Right renal cortex interstitium (tissue), 3 donors: ENCODE measurements at places on chromosomes 1 and 21. TPM values are rescaled to one million over a fixed set of nuclear protein-coding genes. Genes with fewer than 3 reads are reported as not detected.

CFH gene
- polyA plus RNA-seq = 32.9 TPM

CD48 gene
- polyA plus RNA-seq = 2.3 TPM

- DNase-seq = no peak
Observed at GRCh38 chr1:21899987-21900386, 37.1 kb downstream of the HSPG2 start.

- DNase-seq = no peak
Observed at GRCh38 chr1:192067360-192067759, 90.9 kb upstream of the RGS18 start.

DNA sequence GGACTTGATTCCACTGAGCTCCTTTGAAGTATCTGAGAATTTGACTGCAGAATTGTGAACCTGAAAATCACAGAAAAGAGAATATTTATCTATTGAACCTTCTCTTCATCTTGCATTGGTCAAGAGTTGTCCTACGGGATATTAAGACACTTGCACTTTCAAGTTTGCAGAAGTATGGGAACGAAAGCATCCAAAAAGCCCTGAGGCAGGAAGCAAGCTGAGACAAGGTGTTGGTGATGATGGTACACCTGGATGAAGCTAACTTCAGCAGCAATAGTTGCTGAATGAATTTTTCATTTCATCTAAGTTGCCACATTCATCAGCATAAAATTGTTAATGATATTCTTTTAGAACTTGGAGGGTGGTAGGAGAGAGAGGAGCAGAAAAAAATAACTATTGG is 686.6 kb upstream of the ADAMTS5 start:
- no peak for DNase-seq

DNA sequence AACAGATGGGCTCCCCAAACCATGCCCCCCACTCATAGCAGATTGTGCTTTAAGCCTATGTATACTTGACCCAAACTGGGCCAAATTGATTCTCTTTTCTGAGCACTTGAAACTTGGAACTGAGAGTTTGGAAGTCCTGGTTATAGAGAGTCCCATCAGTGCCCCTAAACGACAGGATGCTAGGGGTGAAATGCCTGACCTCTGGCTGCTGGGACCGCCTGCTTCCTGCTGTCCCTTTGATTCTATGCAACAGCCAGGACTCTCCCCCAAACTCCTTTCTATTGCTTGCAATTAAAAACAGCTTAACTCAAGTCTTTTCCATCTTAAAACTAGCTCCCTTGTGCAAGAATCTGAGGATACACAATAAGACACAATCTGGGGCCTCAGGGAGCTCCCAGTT is 4.7 kb downstream of the C1orf210 start:
- no peak for DNase-seq

DNA sequence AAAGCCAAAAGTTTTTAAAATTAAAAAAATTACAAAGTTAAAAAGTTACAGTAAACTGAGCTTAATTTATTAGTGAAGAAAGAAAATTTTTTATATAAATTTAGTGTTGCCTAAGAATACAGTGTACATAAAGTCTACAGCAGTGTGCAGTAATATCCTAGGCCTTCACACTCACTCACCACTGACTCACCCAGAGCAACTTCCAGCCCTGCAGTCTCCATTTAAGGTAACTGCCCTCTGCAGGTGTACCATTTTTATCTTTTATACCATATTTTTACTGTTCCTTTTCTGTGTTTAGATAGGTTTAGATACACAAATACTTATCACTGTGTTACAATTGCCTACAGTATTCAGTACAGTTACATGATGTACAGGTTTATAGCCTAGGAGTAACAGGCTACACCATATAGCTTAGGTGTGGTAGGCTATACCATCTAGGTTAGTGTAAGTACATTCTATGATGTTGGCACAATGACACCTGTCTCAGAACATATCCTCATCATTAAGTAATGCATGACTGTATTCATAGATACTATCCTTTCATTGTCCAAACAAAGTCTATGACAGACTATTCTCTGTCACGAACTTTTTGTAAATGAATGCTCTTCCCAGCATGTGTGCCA is 78.6 kb upstream of the PBX1 start:
- DNase-seq = no peak

DNA sequence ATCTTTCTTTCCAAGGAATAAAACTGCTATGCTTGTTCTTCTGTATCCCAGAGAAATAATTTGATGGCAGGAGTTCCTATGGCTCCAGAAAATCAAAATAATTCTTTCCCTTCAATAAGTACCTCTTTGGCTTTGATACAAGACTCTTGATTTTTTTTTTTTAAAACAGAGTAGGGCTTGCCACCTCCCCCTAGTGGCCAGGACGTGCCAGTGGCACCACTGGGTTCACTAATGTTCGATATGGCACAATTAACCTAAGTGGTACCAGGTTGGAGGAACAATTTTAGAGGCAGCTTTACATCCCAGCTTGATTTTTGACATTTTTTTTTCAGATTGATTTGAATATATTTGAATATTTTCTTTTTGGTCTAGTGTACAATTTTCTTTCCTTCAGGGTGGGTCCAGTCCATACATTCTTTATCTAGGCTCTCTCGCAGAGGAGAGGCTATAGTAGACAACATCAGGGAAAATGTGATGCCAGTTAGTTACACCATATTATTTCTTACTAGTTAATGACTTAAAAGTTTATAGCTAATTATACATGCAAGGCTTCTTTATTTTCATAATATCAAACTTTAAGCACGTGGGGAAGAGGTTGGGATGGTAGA is 330.9 kb downstream of the S1PR1 start:
- no peak for DNase-seq

- DNase-seq = no peak
Observed at GRCh38 chr21:42056996-42057689, 14.0 kb upstream of the UMODL1 start.
